Camera-type eye (tissue), 1 donor: ENCODE measurements at places on chromosomes 5 and 9. TPM values are rescaled to one million over a fixed set of nuclear protein-coding genes. Genes with fewer than 3 reads are reported as not detected.

CDH9 gene
- 1.6 TPM for total RNA-seq

CD14 gene
- 22.0 TPM for total RNA-seq

LCN2 gene
- total RNA-seq, result 21.4 TPM

GFRA3 gene
- 2.7 TPM for total RNA-seq

ZBTB34 gene
- total RNA-seq, result 35.9 TPM

ANAPC2 gene
- total RNA-seq, result 42.9 TPM

MZB1 gene
- total RNA-seq, result not detected

SHC3 gene
- total RNA-seq, result 4.4 TPM
